ENCODE measurements at places on chromosomes 6 and 20.

GRCh38 chr6:129455126-129455769 lies 254.7 kb downstream of the ARHGAP18 start:
- DNase-seq, result no peak

GRCh38 chr20:48656137-48656536 lies 171.7 kb downstream of the PREX1 start:
- DNase-seq, result no peak

GRCh38 chr20:41173791-41174341 lies 36.5 kb downstream of the PLCG1 start:
- DNase-seq, result no peak

DNA sequence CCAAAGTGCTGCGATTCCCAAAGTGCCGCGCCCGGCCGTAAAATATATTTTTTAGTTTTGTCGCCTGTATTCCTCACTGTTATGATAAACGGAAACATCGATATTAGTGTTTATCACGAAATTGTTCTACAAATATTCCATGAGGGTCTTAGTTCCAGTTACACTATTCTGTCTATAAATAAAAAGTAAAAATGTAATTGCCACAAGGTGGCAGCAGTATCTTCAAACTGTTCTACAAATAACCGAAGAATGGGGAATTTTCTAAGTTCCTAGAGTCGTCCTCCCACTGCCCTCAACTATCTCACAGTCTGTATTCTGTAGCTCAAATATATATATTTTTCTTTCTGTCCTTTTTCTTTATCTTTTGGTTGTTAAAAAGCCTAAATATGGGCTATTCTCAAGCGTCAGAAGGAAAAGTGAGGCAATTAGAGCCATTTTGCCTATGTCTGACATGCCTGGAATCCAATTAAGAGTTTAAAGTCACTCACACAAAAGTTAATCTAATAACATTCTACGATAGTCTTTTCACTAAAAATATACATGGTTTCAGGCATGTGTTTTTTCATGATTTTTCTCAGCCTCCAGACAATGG lies 14.2 kb upstream of the FAM162B start:
- DNase-seq, result no peak

DNA sequence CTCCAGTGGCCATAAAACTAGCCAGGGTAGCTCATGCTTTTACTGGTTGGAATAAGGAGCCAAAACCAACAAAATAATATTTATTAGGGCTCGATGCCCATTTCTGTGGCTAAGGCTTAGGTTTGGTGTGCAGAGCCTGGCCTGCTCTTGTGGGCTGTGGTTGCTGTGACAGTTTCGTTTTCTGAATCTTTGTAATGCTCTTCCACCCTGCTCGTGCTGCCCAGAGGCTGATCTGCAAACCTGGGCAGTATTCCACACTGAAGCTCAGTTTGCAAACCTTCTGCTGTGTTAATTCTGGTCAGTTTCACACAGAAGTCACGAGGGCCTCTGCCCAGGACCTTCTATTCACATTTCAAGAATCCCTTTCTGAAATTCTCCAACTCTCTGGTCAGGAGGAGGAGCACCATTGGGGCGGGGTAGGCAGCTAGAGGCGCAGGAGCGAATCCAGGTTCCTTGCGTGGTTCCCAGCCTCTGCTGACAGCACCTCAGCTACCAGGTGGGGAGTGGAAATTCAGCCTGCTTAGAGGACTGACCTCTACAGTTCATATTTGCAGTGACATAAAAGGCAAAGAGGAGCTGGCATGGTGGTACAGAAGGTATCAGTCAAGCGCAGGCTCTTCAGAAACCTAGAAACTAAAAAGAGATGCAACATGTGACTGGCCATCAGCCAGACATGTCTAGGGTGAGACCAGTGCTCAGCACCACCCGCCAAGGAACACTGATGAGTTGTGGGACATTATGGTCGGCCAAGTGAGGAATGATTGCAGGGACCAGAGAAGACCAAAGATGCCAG lies 14.3 kb upstream of the C20orf144 start:
- DNase-seq, result no peak

- no peak for DNase-seq
These were observed 872.9 kb upstream of the GJE1 start for GRCh38 chr6:141259807-141260206.

- DNase-seq, result no peak
These were observed 93.7 kb upstream of the ATXN1 start for GRCh38 chr6:16854986-16855385.

DNA sequence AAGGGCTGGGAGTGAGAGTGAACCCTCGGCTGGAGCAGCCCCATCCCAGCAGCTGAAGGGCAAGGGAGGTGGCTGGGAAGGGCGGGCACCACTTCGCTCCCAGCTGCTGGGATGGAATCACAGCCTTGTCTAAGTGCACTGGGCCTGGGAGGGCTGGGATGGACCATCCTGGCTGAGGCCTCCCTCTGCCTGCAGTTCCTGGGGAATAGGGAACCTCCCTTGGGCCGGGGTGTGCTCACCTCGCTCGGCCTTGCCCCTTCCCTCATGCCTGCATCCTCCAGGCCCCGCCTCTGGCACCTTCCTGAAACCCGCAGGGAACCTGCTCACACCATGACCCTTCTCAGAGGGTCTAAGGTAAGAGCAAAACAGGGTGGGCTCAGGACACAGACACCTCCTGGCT lies 53.7 kb downstream of the SMOC2 start:
- DNase-seq, result no peak

DNA sequence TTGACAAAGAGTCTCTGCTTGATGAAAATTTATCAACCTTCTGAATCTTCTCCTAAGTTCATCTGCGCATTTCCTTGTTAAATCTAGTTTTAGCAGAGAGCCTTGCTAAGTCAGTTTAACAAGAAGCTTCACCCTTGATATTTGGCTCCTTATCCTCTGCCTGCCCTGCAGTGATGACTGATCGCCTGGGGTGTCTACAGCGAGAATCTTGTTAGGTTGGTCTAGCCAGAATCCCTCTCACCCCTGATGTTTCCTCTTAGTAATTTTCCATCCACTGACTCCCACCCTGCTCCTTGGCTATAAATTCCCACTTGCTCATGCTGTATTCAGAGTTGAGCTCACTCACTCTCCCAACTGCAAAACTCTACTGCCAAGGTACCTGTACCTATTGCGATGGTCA lies 114.1 kb downstream of the TENT5A start:
- no peak for DNase-seq

GRCh38 chr6:138113588-138114210 lies 6.5 kb upstream of the PERP start:
- DNase-seq, result no peak

GRCh38 chr6:13242590-13242989 lies 85.7 kb downstream of the TBC1D7 start:
- DNase-seq, result no peak

DNA sequence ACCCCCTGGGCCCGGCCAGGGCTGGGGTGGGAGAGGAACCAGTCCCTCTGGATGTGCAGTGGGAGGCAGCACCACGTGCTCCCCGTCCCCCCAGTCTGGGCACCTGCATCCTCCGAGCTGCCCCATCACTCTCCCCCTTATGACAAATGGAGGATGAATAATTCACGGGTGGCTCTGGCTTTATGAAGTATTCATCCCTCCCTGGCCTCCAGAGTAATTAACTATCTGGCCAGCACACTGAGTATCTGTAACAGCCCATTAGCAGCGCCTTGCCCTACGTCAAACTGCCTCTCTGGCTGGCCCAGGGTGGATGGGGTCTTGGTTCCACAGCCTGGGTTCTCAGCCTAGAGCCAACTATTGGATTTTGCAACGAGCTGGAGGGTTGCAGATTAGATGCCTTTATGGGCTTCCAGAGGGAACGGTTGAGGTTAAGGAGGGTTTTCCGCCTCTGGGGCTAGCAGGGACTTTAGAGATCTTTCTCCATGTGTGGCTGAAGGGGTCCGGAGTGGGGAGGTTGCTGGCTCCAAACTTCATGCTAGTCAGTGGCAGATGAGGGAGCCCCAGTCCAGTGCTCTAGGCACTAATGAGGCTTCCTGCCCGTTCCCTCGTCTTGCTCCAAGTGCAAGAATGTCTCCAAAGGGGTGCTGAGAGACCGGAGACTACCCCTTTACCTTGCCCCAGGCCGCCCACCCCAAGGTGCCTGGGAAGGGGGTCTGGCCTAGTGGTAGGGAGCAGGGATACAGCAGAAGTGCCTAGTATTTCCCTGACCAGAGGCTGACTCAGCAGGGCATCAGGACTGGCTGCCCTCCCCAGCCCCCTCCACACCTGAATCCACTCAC lies 53.5 kb upstream of the MLN start:
- no peak for DNase-seq

- DNase-seq, result no peak
These were observed 268.8 kb downstream of the ARID1B start for GRCh38 chr6:157045831-157046454.

GRCh38 chr20:38843346-38843745 lies 37.8 kb downstream of the PPP1R16B start:
- peak; percentile 54 for DNase-seq

DNA sequence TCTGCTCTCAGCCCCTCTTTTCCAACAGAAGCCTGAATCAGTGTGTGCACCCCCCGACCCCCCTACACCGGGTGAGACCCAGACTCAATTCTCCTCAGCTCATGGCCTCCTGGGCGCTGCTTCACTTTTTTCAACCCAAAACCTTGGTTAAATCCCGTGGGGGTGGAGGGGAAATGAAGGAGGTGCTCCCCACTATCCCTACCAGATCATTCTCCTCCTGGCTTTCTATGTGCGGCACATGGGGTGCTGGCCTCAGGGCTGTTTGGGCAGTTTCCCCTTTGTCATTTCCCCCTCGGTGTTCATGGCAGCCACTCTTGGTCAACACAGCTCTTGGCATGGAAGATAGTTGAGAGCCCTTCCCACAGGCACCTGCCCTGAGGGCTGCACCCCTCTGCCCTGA lies 4.6 kb downstream of the CST4 start:
- no peak for DNase-seq

DNA sequence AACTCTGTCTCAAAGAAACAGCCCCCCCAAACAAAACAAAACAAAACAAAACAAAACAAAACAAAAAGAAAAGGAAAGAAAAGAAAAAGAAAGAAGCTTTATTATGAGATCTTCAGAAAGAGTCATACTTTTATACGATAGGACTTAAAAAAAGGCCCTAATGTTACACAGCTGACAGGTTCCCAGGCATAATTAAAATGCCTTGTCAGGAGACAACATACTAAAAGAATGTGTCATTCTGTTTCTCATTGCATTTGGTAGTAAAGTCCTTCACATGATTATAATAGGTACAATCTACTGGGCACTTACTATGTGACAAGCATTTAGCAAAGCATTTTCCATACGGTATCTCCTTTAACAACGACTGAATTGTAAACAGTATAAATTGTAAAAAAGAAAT lies 36.4 kb upstream of the RPN2 start:
- DNase-seq, result no peak

DNA sequence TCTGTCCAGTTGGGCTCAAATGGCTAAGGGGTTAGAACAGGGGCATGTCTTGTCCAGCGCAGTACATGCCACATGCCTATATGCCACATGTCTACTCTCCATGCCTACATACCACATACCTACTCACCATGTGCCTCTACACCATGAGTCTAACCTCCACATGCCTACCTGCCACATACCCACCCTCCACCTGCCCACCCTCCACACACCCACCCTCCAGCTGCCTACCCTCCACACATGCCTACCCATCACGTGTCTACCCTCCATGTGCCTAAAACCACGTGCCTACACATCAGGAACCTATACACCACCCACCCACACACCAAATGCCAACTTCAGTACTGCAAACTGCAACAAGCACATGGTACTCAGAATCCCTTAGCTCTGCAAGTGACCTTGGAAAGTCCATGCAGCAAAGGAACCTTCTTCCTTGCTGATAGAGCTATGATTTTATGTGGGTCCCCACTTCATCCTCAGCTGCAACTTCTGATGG lies 113.0 kb upstream of the CST7 start:
- DNase-seq, result no peak

DNA sequence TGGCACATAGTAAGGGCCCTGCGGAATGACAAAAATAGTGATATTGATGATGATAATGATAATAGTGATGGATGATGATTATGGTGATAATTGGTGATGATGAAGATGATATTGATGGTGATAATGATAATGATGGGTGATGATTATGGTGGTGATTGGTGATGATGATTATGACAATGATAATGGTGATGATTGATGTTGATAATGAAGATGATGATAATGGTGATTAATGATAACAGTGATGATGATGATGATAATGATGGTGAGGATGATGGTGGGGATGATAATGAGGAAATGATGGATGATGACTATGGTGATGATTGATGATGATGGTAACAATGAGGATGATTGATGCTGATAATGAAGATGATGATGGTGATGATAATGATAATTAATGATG lies 48.9 kb downstream of the EDN3 start:
- DNase-seq, result no peak

GRCh38 chr6:85662251-85662650 lies 19.6 kb upstream of the SYNCRIP start:
- DNase-seq, result no peak

DNA sequence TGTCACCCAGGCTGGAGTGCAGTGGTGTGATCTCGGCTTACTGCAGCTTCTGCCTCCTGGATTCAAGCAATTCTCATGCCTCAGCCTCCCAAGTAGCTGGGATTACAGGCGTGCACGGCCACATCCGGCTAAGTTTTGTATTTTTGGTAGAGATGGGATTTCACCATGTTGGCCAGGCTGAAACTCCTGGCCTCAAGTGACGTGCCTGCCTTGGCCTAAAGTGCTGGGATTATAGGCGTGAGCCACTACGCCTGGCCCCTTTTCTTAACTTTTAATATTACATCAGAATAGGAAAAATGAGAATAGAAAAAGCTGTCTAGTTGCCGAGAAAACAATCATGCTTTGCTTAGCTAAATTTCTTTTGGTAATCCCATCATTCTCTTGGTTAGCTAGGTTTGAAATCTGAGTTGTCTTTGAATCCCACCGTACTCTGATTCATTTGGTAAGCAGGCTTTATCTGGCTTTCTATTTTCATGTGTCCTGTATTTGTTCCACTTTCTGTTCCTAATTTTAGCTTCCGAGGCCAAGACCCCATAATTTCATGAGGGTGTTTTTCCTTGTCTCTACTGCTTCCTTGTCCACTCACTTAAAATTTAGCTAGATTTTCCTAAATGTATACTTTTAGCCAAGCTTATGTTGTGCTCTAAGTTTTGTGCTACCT lies 83.5 kb downstream of the NCOA3 start:
- DNase-seq, result no peak

DNA sequence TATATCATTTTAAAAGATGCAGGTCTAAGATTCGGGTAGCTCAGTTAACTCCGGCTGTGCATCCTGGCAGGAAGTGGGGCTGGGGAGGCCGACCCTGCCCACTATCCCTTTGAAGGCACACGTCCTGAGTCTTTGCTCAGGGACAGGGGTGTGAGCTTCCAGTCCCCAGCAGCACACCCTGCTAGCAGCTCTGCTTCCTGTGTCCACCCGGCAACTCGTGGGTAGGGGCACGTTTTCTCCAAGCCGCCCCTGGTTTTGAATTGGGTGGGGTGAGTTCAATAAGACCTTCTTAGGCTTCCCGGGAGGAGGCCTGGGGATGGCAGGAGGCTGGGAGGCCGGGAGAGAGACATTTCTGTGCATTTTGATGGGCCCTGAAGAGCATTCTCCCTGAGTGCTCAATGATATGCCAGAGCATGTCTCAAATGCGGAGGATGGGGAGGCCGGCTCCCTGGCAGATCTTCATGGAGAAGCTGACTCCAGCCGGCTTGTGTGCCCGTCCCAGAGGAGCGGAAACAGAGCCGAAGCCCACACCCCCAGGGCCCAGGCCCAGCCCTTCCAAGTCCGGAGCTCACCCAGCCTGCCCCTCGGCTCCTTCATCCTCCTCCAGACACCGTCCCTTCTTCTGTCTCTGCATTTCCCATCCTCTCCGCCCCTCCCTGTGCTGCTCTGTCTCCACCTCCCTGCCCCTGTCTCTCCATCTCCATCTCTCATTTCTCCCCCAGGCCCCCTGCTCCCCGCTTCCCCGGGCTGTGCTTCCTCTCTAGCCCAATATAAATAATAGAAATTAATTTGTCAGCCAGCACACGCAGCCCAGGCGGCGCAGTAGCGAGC lies 36.3 kb upstream of the ZFAND3 start:
- DNase-seq, result no peak

Data from activated CD4-positive, alpha-beta T cell treated with anti-CD3 and anti-CD28 coated beads, Interleukin-2, amount 50 U/mL, for 4 hours (primary cell).